NCI-H1048 (cell line): ENCODE measurements at places on chromosomes 13 and 19.

GRCh38 chr13:48097793-48098192 is 2.9 kb upstream of the MED4 start:
- no peak for DNase-seq

DNA sequence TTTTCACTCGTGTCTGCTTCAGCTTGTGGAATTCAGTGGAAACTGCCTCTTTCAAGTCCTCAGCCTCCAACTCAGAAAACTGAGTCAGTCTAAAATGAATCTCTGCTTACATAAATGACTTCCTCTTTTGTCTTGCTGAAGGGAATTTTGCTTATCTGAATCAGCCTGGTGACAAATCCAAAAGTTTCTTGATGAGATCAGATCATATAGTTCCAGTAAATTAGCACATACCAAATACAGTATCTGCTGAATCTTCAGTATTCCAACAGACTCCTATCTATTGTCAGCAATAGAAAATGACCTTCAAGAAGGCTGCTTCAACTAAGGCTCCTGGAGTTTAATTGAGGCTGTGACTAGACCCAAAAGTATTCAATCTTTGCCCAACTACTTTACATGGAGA is 290.0 kb downstream of the MZT1 start:
- DNase-seq, result no peak

DNA sequence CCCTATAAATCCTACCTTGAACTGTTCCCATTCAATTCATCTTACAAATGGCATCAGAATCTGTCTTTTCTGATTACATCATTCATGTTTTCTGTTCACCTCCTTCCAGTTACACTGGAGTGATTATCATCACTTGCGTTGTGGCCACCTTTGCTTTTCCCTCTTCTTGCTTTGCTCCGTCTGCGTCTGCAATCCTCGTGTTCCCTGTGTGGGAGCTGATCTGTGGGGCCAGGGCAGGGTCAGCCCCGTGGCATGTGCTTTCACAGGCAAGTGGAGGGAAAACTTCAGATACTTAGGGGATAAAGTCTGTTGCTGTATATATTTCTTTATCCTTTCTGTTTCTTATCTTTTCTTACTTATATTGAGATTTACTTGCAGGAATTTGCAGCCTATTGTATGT is 277.7 kb downstream of the SLC7A1 start:
- DNase-seq, result no peak

- DNase-seq, result peak; percentile 63
Observed at GRCh38 chr19:2962018-2962670, 15.2 kb upstream of the TLE6 start.

DNA sequence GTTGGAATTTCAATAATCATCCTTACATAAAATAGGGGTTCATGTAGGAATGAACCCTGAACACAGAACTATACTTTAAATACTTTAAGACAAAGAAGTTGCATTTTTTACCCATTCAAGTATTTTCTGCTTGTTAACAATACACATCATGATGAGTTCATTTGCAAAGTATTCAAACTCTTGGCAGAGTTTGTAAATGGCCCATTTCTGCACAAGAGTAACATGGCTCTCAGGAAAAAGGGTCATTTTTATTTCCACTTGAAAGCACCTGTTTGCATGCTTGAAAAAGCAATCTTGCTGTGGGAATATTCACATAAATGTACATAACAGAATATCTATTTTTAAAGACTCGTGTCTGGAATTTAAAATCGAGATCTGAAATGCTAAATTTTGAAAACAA is 18.1 kb downstream of the ESD start:
- DNase-seq, result no peak

DNA sequence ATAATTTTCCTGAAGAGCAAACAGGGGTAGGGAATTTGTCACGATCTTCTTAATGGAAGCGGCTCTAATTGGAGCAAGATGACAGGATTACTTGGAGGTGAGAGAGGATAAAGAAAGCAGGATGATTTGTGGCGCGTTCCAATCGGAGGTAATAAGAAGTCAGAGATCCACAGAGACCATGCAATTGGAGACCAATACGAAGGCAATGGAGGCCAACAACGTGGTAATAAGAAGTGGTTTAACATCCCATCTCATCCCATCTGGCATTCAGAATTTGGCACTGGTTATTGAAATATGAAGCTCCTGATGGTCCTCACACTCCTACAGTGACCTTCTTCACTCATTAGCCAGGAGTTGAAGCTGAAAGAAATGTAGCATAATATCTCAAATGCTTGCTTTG is 130.6 kb downstream of the DLEU7 start:
- DNase-seq, result no peak

- DNase-seq, result no peak
Observed at GRCh38 chr13:94280349-94280748, 199.1 kb downstream of the DCT start.
